Stimulated activated CD4-positive, alpha-beta T cell treated with anti-CD3 and anti-CD28 coated beads, Interleukin-15, amount 100 ng/mL, for 1 hour (primary cell): ENCODE measurements at places on chromosomes 3 and 15.

GRCh38 chr3:34178415-34178814 lies 380.0 kb downstream of the PDCD6IP start:
- no peak for DNase-seq

DNA sequence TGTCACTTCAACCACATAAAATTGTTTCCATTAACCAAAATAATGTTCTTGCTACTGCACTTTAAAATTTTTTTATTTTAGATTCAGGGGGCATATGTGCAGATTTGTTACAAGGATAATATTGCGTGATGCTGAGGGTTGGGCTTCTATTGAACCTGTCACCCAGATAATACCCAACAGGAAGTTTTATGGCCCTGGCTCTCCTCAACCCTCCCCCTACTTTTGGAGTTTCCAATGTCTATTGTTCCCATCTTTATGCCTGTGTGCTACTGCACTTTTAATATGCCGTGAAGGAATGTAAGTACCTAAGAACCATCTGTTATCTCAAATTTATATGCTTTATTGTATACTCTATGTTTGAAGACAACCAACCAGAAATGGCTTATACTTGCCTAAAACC lies 42.0 kb upstream of the IMPG2 start:
- DNase-seq, result no peak

GRCh38 chr15:70741107-70741531 lies 22.2 kb downstream of the UACA start:
- no peak for DNase-seq

GRCh38 chr3:50127251-50127691 lies 27.9 kb upstream of the SEMA3F start:
- DNase-seq, result no peak

GRCh38 chr15:38217191-38217595 lies 35.4 kb upstream of the SPRED1 start:
- DNase-seq, result no peak
